T-helper 1 cell treated with Interleukin-12 subunit alpha and Interleukin-12 subunit beta and Interleukin-4 antibody, amounts not matched to agents 30 ng/mL and 1 ng/mL, for 36 hours (primary cell): ENCODE measurements at places on chromosomes 1 and 21. TPM values are rescaled to one million over a fixed set of nuclear protein-coding genes. Genes with fewer than 3 reads are reported as not detected.

OR10K1 gene
- not detected in 2 replicates for total RNA-seq

VPS72 gene
- 72.0 and 80.4 TPM in 2 replicates for total RNA-seq

ELF3 gene
- 0.41 and 0.61 TPM in 2 replicates for total RNA-seq

TRAF5 gene
- 52.6 and 58.8 TPM in 2 replicates for total RNA-seq

AXDND1 gene
- 0.61 TPM in 1 of 2 replicates, not detected in the other for total RNA-seq

NMNAT2 gene
- 0.05 and 0.46 TPM in 2 replicates for total RNA-seq

SLC16A4 gene
- 0.15 and 0.56 TPM in 2 replicates for total RNA-seq

MX2 gene
- 66.3 and 74.2 TPM in 2 replicates for total RNA-seq

SPATA45 gene
- total RNA-seq: 0.93 TPM in 1 of 2 replicates, not detected in the other

KCNK1 gene
- total RNA-seq: 1.2 and 1.3 TPM in 2 replicates

WLS gene
- total RNA-seq: not detected in 2 replicates

RNU1-4 gene
- total RNA-seq: 2,156 and 2,251 TPM in 2 replicates
